ENCODE measurements at places on chromosomes 12 and 14.
A peak's percentile ranks its signal among the peaks of the same experiment; 100 is the strongest.

GRCh38 chr14:64349741-64350490, 38.2 kb upstream of the MTHFD1 start:
- no peak for DNase-seq

- no peak for DNase-seq
These were observed 116.3 kb downstream of the RTN1 start for GRCh38 chr14:59754256-59754655.

- DNase-seq, result no peak
These were observed 40.3 kb downstream of the SOCS2 start for GRCh38 chr12:93612776-93613175.

- DNase-seq, result no peak
These were observed 65.1 kb downstream of the TRMT5 start for GRCh38 chr14:60915781-60916180.

DNA sequence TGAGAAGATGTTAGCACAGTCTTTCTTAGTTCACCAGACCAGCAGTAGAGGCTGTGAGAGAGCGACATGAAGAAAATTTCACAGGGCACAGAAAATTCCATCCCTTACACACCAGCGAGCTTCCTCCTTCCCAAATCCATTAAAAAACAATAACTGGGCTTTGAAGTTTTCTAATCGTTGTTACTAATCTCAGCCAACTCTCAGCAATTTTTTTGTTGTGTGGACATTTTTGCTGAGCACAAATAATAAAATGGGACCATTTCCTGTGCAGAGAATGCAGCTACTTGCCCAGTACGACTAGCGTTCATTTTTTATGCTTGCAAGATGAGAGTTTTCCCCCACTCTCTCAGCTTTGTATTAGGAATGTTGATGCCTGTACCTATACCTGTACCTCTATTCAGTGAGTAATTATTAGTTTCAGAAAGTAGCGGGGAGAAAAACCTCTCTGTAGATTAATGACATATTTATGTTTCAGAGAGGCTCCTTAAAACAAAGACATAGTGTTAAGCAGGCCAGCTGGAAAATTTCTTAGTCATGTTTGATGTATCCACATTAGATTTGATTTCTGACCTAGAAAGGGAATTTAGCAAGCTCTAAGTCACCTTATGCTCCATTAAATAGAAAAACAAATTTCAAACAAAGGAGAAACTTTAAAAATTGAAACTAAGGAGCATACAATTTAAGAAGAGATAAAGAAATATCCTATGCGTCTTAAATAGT, 146.5 kb downstream of the SRGAP1 start:
- DNase-seq, result no peak

GRCh38 chr12:104279164-104279563, 24.4 kb upstream of the EID3 start:
- DNase-seq, result no peak

- no peak for DNase-seq
These were observed 50.3 kb upstream of the ANP32D start for GRCh38 chr12:48422060-48422459.

GRCh38 chr14:75979648-75980565, 1.9 kb downstream of the TGFB3 start:
- peak; percentile 53 for DNase-seq

- no peak for DNase-seq
These were observed 106.9 kb upstream of the DYRK2 start for GRCh38 chr12:67541625-67541991.

GRCh38 chr12:116537101-116537904, 21.9 kb upstream of the MAP1LC3B2 start:
- no peak for DNase-seq

DNA sequence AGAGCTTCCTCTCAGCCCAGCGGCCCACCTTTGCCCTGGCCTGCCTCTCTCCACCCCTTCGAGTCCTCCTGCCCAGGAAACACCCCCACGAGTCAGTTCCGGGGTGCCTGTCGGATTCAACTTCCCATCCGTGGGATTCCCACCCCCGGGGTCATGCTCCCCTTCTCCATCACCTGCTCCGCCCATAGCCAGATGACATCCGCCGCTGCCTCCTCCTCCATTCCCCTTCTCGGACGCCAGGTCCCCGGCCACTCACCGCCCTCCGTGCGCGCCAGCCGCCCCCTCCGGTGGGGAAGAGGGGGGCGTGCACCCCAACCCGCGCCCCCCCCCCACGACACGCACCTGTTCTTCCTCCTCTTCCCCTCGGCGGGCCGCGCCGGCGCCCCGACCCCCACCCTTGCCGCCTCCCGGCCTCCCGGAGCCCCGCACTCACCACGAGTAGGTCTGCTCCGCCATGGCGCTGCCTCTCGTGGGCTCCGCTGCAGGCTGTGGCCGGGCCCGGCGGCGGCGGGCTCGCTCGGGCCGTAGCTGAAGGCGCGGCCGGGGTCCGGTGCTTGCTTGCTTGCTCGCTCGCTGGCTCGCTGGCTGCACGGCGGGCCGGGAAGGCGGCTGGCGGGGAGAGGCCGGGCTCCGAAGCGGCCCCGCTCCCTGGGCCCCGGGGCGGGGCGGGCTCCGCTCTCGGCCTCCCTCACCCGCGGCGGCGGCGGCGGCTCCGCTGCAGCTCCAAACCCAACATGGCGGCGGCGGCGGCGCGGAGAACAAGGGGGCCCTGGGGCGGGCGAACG, 554 bp downstream of the SPPL3 start:
- peak; percentile 68 for DNase-seq

DNA sequence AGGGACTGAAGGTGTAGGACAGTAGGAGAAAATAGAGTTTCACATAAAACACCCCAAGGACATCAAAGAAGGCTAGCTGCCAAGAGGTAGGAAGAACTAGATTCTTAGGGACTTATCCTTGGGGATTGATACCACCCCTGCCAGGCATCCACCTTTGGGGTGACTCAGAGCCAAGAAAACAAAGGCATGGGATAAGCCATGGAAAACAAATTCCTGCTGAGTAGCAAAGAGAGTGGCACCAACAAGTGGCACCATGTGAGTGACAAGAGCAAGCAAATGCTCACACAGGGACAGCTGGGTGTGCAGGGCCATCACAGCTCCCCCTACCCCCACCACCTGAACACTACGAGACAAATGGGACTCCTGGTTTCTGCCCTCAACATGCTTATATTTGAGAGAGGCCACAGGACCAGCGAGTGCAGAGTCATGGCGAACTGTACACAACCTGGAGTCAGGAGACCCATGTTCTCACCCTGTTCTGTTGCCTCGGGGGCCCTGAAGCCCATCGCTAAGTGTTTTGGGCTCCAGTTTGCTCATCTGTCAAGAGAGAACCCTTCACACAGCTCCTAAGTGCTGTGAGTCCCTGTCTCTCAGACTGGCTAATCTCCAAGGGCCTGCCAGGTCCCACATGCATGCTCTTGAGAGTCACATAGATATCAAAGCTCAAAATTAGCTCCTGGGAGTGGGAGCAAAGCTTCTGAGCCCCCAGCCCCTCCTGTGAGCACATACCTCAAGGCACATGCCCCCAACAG, 91.9 kb downstream of the DPF3 start:
- no peak for DNase-seq

- no peak for DNase-seq
These were observed 249.5 kb downstream of the APAF1 start for GRCh38 chr12:98894412-98895085.

GRCh38 chr12:20629414-20630156, 65.5 kb upstream of the SLCO1C1 start:
- peak; percentile 24 for DNase-seq

- no peak for DNase-seq
These were observed 64.7 kb downstream of the KSR2 start for GRCh38 chr12:117904051-117904450.

GRCh38 chr12:125688881-125689280, 623.6 kb downstream of the AACS start:
- no peak for DNase-seq

GRCh38 chr14:57998766-57999165, 132.9 kb upstream of the SLC35F4 start:
- DNase-seq, result no peak

DNA sequence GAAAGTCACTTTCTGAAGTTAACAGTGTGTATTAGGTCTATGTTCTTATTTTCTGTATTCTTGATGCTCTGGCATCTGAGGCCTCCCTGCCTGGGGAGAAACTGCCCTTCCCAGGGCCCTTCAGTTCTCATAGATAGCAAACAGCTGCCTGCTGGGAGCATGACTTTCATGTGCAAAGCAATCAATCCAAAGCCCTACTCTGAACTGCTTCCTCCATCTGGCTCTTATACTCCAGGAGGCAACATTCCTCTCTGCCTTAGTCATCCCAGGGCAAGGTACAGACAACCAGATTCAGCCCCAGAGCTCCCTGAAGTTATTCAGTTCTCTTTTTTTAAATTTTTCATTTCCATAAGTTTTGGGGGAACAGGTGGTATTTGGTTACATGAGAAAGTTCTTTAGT, 41.7 kb upstream of the RIN3 start:
- no peak for DNase-seq

- DNase-seq, result no peak
These were observed 74.7 kb downstream of the PIWIL1 start for GRCh38 chr12:130412384-130412783.

DNA sequence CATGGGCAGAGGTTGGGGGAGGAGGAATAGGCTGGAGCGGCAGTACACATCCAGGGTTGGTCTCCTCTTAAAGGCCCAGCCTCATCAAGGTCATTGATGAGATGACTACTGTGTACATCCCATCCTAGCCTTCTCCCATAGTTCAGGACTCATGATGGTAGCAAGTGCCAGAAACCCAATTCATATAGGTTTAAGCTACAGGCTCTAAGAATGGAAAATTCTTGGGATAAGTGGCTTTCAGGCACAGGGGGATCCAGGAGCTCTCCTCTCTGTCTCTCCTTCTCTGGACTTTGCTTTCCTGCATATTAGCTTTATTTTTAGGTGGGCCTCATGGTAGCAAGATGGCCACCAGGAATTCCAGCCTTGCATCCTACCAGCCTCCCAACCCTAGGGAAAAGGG, 6.3 kb downstream of the SDSL start:
- no peak for DNase-seq

- DNase-seq, result peak; percentile 76
These were observed 43.6 kb downstream of the FGD6 start for GRCh38 chr12:95173392-95174251.

- no peak for DNase-seq
These were observed 770.2 kb downstream of the BCL11B start for GRCh38 chr14:98501836-98502235.

DNA sequence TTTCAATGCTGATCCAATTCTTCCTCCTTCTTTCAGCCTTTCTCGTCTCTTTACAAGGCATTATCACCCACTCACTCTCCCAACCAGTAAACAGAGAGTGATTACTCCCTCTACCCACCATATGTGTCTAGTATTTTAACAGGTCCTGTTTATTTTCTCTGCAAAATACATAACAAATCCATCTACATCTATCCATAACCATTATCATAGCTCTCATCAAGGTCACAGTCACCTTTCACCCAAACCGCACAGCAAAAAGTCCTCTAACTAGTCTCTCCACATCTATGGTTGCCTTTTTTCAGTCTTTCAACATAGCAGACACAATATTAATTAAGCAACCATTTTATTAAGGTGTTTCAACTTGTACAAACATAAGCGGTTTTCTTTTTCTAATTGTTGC, 21.9 kb upstream of the RERG start:
- DNase-seq, result no peak

- DNase-seq, result no peak
These were observed 139.2 kb downstream of the C12orf75 start for GRCh38 chr12:105469701-105470100.

DNA sequence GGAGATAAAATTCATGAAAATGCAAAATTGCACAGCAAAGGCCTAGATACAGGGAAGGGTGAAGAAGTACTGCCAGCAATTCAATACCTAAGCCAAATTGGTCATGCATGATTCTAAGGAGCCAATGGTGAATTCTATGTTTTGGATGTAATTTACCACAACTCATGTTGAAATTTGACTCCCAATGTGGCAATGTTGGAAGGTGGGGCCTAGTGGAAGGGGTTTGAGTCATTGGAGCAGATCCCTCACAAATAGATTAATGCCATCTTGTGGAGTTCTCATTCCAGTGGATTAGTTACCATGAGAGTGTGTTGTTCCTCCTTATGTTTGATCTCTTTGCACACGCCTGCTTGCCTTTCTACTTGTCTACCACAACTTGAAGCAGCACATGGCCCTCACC, 194.0 kb upstream of the ALG10 start:
- no peak for DNase-seq

- peak; percentile 90 for DNase-seq
These were observed 58.1 kb downstream of the PLEKHG3 start for GRCh38 chr14:64762044-64763034.

- DNase-seq, result no peak
These were observed 33.5 kb upstream of the KCNA5 start for GRCh38 chr12:5010151-5010550.

- no peak for DNase-seq
These were observed 540.0 kb upstream of the TBX3 start for GRCh38 chr12:115223991-115224390.

GRCh38 chr12:30985814-30986452, 59.4 kb downstream of the TSPAN11 start:
- peak; percentile 81 for DNase-seq

DNA sequence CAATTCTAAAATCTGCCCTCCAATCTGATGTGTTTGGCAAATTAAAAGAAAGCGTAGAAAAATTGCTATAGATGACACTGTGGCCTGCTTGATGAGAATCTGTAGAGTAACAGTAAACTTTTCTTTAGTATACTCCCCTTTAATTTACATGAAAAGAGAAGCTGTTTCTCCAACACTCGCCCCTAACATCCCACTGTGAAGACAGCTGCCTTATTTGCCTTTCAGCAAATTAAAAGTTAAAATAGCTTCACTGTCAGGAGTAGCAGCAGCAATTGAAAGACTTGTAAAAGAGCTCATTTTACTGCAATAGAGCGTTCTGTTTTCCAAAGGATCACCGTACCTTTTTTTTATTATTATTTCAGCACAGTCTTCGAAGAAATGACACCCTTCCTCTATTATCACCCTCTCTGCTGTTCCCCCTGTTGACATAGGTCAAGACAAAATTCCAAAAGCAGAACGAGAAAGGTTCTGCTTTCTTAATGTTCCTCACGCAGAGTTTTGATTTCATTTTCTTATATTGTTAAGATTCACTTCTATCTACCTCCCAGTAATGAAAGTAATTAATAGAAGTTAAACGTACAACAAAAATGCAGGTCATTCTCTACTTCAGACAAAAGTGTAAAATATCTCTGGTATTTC, 153.5 kb upstream of the USP15 start:
- no peak for DNase-seq

GRCh38 chr12:75747572-75748021, 236.2 kb upstream of the KRR1 start:
- DNase-seq, result no peak
